ENCODE measurements at places on chromosomes 3 and 15.

DNA sequence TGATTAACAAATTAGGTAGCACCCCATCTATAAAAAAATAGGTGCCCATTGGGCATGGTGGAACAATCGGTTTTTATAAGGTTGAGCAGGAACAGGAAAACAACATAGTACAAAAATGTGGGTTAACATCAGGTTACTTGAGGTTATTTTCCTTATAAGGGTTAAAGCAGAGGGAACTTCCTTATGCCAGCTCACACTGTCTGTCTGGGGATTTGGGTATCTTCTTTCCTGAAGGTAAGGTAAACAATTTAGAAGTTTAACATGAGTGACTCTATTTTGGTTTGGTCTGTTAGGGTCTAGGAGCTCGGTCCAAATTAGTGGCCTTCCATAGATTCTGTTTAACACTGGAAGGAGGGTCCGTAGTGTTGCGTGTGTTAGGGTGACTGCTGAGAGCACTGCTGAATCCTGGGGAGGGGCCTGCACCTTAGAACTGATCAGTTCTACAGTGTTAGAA lies 14.7 kb downstream of the CHD2 start:
- no peak for DNase-seq

- no peak for DNase-seq
Measured at GRCh38 chr3:102735311-102735710, 300.5 kb downstream of the ZPLD1 start.

GRCh38 chr3:167773584-167773983 lies 38.1 kb downstream of the SERPINI1 start:
- DNase-seq = no peak

GRCh38 chr3:141998669-141999290 lies 122.3 kb downstream of the ATP1B3 start:
- no peak for DNase-seq

- DNase-seq = no peak
Measured at GRCh38 chr3:61560517-61561373, 626 bp upstream of the PTPRG start.

- DNase-seq = no peak
Measured at GRCh38 chr15:68309024-68309423, 31.5 kb downstream of the FEM1B start.

DNA sequence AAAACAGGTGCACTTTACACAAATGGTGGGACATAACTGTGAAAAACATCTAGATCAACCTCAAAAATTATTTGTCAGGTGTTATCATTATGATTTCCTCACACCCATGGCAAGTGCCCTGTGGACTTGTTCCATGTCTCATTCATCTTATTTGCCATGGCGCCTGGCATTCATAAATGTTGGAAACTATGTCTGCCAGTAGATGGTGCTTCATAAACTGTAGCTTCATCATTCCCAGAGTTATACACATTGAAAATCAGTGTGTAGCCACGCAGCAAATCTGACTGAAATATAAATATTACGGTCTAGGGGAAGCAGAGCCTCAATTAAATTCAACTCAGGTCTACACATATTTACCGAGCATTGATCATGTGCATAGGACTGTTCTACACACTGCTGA lies 90.7 kb downstream of the IMPG2 start:
- no peak for DNase-seq

All from posterior cingulate gyrus (tissue), 11 donors.